ENCODE measurements at places on chromosomes 2 and 18.

DNA sequence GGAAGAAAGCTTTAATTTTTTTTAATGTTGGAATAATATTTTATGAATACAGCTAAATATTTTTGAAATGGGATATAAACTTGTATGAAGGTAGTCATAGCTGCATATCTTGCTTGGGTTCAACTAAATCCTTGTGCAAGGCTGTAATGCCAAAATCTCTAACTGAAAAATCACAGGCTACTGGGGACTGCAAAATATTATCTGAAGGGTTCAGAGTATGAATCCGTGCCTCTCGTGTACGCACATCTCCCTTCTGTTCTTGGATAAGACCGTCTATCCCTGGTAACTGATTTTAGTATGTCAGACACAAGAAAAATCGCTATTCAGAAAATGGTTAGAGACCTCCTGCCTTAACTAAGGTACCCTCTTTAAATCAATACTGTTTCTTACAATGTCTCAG is 71.8 kb downstream of the ACVR1 start:
- no peak for DNase-seq

DNA sequence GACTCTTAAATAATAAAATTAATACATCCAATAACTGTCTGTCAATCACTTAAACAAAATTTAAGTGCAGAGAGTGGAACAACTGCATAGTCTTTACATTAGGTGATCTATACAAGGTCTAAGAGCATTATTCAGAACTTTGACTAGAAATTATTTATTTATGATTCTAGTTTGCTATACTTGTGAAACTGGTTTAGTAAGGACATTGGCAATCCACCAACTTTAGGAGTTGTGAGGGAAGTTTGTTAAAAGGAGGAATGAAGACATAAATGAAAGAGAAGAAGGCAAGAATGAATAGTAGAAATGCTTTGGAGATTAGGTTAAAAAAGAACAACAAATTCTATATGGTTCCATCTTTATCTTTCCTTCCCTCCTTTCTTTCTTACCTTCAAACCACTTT is 217.5 kb downstream of the GPD2 start:
- no peak for DNase-seq

DNA sequence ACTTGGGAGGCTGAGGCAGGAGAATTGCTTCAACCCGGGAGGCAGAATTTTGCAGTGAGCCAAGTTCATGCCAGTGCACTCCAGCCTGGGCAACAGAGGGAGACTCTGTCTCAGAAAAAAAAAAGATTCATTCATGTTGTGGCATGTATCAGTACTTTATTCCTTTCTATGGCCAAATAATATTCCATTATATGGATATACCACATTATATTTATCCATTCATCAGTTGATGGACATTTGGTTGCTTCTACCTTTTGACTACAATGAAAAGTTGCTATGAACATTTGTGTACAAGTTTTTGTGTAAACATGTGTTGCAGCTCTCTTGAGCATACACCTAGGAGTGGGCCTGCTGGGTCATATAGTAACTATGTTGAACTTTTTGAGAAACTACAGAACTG is 9.2 kb upstream of the MAT2A start:
- DNase-seq: no peak

DNA sequence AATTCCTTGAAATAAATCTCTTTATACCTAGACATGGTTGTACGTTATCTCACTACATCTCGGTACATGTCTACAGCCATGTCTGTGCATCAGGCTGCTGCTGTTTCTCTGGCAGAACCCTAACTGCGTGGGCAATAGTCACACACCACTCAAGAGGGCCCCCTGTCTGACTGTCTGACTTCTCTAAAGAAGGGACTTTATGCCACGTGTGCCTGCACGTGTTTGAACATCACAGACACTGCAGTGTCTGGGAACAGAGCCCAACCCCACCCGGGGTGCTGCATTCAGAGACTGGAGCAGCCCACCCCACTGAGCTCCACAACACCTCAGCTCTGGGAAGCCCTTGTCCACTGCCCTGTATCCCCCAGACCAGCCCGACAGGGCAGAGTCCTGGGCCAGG is 55.0 kb downstream of the KIF1A start:
- no peak for DNase-seq

DNA sequence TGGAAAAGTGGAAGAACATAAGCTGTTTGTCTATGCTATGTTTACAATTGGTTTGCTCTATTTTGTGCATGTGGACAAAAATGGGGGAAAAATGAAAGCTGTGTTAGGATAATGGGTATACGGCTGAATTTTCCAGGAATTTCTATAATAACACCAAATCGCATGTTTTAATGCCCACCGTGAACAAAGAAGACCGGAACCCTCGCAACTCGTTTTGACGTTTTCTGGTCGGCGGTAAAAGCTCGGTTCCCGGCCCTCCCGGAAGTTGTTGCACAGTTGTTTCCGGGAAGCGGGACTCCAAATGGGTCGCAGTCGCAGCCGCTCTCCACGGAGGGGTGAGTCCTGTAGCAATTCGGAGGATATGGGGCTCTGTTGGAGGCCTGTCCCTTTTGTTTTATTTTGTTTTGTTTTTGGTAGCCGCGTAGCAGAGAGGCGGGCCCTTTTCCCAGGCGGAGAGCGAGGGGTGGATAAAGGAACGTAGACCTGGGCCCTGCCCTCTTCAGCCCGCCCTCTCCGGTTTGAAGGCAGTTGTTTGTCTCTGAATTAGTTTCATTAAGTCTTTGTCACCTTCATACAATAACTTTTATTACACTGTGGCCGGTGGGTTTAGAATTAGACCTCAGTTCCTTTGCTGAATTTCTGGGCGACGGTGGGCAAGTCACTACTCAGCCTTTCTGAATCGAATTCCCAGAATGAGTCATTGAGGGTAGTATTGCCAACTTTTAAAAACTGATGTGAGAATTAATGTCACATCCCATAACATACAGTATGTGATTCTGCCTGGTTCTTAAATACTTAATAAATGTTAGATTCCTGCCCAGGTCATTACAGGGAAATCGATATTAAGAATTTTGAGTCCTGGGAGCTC is at the start of gene SNRNP27:
SNRNP27 (plus strand) TSS at position 273 of the 868 bp plus-strand sequence; CDS start at position 302, 29 bp downstream.
- DNase-seq: peak; percentile 72

GRCh38 chr2:45276914-45277313 is 267.7 kb upstream of the SIX2 start:
- no peak for DNase-seq

GRCh38 chr2:26067980-26068507 is 34.2 kb downstream of the RAB10 start:
- DNase-seq: no peak

GRCh38 chr2:152405206-152406118 is 70.5 kb downstream of the FMNL2 start:
- DNase-seq: no peak

All from stimulated activated CD4-positive, alpha-beta T cell treated with anti-CD3 and anti-CD28 coated beads, TNF-alpha, amount 100 ng/mL, for 48 hours (primary cell).